Hematopoietic multipotent progenitor cell treated with erythropoietin and hydrocortisone succinate and interleukin-3 and kit ligand, for 8 days (in vitro differentiated cells): ENCODE measurements at places on chromosomes 2 and 18.
A peak's percentile ranks its signal among the peaks of the same experiment; 100 is the strongest.

DNA sequence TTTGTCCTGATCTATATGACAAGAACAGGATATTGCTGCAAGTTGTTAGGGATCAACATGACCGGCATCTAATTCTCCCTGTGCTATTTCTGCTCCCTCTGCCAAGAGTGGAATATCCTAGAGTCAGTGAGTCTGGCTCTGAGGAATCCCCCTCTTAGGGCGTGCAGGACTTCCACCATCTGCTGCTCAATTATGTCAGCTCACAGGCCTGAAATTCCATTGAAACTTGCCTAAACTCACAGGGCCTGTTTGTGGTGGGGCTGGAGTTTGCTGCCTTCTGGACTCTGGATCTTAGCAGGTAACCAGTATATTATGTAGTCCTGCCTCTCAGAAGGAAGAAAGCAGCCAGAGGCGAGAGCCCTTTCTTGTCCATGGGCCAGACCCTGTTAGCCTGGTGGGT is 323.0 kb downstream of the TSN start:
- no peak for DNase-seq

DNA sequence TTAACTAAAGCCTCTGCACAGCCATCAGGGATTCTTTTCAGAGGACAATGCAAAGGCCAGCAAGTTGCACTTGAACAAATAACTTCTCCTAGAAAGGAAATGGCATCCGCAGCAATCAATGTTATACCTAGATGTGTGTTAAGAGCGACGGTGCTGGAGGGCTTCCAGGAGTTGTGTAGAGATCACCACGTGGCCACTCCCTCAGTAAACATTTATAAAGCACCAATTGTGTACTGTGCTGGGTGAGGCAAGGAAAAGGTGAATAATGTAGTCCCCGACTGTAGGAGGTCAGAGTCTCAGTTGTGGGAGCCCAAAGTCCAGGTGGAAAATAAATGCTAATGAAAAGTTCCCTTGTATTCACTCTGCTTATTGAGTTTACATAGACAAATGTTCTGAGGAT is 135.0 kb downstream of the ALK start:
- no peak for DNase-seq

- DNase-seq = no peak
Measured at GRCh38 chr18:44409071-44409470, 271.6 kb upstream of the SETBP1 start.

- DNase-seq = no peak
Measured at GRCh38 chr2:219848882-219849281, 221.5 kb downstream of the SLC4A3 start.

- no peak for DNase-seq
Measured at GRCh38 chr2:217835931-217836891, 166.6 kb downstream of the TNS1 start.

- no peak for DNase-seq
Measured at GRCh38 chr2:121577381-121577780, 46.7 kb downstream of the RNU4ATAC start.

- DNase-seq = no peak
Measured at GRCh38 chr2:584863-585823, 92.1 kb downstream of the TMEM18 start.

GRCh38 chr18:78622251-78622906 is 357.2 kb upstream of the SALL3 start:
- DNase-seq = no peak

DNA sequence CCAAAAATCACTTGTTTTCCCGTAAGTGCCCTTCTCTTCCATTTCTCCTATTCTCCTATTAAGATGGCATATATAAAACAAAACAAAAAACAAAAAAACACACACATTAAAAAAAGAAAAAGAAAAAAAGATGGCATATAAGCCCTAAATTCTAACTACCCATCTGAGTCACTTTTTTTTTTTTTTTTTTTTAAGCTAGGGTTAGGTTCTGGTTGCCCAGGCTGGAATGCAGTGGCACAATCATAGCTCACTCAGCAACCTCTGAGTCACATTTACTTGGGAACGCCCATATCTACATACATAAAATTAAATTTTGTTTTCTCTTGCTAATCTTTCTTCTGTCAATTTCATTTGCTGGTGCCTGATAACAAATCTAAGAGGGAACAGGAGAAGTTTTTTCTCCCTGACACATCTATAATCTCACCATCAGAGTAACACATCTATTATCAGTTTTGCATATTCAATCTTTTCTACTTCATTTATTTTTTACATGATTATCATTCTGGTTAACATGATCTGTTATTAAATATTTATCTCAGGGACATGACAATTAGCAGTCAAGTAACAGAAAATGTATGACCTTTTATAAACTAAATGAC is 52.1 kb downstream of the EEF1B2 start:
- DNase-seq = no peak

DNA sequence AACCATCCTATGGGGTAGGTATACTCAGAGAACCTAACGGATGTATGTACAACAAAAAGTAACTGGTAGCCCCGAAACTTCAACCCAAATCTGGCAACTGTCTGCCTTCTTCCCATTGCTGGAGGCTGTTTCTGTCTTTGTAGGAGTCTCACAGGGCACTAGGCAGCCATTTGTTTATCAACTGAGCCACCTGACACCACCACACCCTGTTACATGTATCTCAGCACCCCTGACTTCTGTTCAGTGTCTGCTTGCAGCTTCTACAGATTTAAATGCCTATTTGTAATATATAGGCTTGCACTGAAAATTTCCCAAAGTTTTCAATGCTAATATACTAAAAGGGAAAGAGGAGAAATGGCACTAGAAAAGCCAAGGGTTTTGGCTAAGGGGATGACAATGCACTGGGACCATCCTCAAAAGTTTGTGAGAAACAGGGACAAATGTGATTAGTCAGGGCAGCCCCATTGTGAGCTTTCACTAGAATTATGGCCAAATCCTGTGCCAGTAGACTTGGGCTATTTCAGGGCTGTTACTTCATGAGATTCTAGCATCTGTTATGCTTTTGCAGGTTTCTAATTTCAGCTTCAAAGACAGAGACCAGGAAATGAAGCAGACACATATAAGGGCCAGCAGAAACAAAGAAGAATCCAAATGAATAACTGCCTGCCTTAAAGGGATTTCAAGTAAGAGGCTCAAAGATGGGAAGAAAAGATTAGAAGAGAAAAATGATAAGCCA is 103.3 kb downstream of the MYO5B start:
- DNase-seq = no peak

DNA sequence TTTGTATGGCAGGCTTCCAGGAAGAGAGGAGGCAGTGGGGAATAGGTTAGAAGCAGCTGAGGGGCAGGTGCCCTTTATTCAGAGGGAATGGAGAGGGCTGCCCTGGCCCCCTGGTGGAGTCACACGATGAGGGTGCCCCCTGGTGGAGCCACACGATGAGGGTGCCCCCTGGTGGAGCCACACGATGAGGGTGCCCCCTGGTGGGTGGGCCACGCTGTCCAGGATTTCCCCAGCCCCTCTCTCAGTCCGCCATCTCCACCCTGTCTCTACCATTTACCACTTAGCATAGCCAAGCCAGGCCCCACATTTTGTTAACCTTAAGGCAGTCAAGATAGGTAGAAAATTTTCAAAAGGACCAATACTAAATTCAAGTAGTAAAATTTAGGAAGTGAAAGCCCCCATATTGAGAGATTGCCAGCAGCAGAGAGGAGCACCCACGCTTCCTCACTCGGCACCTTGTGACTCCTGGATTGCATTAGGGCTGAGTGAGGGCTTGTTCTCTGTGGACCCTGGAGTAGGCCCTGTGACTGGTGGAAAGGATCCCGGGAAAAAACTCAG is 10.4 kb upstream of the FAM228A start:
- DNase-seq = peak; percentile 43

- DNase-seq = no peak
Measured at GRCh38 chr18:2967820-2968219, 45.1 kb downstream of the LPIN2 start.

DNA sequence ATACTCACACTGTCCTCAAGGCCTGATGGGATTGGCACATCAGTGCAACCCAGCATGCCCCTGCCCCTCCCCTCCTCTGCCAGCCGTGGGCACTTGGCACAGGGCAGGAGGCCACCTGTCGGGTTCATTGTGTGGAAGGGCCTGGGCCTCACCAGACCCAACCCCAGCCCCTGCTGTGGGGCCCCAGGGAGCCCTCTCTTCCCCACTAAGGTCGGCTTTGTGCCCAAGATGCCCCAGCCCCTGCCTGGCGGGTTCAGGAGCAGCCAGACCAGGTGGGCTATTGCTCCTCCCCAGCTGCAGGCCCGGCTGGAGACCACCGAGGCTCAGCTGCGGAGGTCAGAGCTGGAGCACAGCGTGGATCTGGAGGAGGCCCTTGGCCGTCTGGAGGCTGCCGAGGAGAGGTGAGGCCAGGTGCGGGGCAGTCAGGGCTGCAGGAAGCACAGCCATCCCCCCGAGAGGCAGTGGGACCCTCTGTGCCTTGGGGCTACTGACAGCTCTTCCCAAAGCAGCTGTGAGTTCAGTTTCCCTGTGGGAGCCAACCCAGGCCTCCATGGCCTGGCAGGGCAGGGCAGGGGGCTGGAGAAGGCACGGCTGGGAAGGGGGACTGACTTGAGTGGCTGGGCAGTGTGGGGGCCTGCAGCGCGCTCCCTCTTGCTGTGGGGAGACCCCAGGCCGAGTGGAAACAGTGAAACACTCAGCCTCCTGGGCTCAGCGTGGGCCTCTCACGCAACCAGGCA is 16.3 kb downstream of the CROCC2 start:
- no peak for DNase-seq
